ENCODE measurements at places on chromosomes 1 and 21.

DNA sequence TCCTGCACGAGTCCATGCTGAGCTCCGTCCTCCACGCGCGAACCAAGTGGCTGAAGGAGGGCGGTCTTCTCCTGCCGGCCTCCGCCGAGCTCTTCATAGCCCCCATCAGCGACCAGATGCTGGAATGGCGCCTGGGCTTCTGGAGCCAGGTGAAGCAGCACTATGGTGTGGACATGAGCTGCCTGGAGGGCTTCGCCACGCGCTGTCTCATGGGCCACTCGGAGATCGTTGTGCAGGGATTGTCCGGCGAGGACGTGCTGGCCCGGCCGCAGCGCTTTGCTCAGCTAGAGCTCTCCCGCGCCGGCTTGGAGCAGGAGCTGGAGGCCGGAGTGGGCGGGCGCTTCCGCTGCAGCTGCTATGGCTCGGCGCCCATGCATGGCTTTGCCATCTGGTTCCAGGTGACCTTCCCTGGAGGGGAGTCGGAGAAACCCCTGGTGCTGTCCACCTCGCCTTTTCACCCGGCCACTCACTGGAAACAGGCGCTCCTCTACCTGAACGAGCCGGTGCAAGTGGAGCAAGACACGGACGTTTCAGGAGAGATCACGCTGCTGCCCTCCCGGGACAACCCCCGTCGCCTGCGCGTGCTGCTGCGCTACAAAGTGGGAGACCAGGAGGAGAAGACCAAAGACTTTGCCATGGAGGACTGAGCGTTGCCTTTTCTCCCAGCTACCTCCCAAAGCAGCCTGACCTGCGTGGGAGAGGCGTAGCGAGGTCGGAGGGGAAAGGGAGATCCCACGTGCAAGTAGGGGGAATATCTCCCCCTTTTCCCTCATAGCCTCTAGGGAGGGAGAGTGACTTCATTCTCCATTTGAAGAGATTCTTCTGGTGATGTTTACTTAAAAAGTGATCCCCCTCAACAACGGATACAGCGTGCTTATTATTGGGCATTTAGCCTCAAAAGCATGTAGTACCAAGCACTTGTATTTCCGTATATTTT is 991 bp downstream of the PRMT6 start:
- DNase-seq, result peak; percentile 16

DNA sequence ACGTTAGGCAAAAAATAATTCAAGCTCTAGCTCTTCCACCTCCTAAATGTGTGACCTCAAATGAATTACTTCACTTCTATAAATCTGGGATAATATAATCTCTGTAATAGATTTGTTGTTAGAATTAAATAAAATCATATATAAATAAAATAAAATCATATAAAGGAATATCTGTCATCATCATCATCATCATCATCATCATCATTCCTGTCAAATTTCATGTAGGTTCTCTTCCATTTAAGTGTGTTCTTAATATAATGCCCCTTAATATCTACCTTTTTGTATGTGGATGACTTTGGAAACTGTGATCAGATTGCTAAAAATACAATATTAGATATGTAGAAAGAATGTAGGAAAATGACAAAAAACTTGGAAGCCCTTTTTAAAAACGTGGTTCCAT is 621.0 kb downstream of the ADGRL2 start:
- no peak for DNase-seq

DNA sequence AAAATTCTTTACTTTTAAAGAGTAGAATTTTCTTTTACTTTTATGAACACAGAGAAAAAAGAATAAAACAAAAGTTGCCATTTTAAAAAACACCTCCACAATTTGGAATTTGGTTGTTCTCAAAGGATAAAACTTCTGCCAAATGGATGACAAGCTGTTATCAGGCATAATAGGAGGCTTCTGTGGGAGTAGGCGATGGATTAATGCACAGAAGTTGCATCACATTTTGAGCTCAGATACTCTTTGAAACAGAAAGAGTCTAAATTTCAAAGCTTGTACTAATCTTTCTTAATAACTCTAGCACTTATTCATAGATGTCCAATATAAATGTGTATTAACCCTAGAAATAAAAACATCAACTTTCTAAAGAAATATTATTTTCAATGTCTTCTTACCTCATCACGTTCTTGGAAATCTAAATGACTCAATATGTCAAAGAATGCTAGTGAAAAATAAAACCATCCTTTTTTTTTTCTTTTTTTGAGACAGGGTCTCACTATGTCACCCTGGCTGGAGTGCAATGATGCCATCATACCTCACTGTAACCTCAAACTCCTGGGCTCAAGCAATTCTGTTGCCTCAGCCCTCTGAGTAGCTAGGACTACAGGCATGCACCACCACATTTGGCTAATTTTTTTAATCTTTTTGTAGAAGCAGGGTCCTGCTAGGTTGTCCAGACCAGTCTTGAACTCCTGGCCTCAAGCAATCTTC is 112.8 kb upstream of the USP25 start:
- DNase-seq, result no peak

DNA sequence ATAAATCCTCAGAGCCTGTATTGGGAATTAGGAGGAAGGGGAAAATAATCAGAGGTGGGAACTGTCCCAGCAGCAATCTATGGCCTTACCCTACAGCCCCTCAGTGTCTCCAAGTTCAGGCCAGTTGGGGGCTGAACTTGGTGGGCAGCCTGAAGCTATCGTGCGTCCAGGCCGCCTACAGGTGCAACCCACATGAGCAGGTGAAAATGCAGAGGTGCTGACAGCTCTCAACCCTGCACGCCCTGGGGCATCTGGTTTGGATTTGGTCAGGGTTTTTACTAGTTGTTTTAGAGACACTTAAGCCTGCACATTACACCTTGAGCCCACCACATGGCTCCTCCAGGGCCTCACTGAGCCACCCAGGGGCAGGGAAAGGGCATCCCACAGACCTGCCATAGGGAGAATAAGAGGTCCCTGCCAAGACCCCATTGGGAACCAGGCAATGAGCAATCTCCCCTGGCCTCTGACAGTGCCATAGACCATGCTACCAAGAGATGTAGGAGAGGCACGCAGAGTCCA is 209.5 kb downstream of the FOXD2 start:
- no peak for DNase-seq

GRCh38 chr21:35231090-35231489 is 182.0 kb upstream of the RUNX1 start:
- no peak for DNase-seq

DNA sequence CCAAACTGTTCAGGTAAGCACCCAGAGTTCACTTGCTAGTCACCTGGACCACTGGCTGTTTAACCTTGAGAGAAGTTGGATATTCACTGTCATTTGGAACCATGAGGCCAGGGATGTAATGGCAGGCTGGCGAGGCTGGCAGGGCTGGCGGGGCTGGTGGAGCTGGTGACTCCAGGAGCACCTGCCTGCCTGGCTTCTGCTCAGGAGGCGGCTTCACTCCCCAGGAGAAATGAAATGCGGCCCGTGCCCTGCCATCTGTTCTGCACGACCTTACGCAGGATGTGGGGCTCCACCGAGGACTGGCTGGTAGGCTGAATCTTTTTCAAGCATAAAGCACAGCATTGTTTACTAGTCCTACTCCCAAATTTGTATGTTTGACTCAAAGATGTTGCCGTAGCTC is 22.7 kb upstream of the MX1 start:
- DNase-seq, result no peak

GRCh38 chr1:51168936-51169335 is 66.9 kb downstream of the C1orf185 start:
- DNase-seq, result no peak

- no peak for DNase-seq
Observed at GRCh38 chr1:111990878-111991718, 1.6 kb upstream of the KCND3 start.

DNA sequence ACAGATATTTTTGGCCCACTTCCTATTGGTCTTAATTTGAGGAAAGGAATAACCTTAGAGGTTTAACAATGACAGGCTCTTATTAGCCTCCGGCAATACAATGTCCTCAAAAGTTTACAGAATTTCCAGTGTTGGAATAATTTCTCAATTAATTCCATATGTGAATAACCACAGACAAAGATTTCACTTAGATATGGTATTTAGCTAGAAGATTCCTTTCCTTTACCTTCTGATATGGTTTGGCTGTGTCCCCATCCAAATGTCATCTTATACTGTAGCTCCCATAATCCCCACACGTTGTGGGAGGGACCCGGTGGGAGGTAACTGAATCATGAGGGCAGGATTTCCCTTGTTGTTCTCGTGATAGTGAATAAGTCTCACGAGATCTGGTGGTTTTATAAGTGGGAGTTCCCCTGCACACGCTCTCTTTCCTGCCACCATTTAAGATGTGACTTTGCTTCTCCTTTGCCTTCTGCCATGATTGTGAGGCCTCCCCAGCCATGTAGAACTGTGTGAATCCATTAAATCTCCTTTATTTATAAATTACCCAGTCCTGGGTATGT is 54.9 kb upstream of the RGS7 start:
- no peak for DNase-seq

GRCh38 chr1:201655243-201655642 is 116.3 kb downstream of the NAV1 start:
- DNase-seq, result no peak

- DNase-seq, result no peak
Observed at GRCh38 chr1:67496329-67496728, 66.1 kb upstream of the SERBP1 start.

DNA sequence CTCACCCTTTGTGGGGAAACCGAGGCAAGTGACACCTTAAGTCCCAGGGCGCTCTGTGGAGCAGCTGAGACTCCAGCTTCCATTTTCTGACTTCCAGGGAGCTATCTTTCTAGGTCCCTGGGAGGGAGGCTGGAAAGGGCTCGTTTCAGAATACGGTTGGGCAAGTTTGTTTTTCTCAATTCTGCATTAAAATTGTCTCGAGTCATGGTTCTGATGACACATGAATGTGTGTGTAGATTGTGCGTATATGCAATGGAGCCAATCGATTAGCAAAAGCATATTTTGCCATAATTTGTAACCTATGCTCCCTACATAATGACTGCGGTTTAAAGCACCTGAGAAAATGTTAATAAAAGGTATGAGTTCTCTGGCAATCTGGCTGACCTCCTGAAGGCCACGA is 77.3 kb downstream of the SIK1 start:
- DNase-seq, result no peak

DNA sequence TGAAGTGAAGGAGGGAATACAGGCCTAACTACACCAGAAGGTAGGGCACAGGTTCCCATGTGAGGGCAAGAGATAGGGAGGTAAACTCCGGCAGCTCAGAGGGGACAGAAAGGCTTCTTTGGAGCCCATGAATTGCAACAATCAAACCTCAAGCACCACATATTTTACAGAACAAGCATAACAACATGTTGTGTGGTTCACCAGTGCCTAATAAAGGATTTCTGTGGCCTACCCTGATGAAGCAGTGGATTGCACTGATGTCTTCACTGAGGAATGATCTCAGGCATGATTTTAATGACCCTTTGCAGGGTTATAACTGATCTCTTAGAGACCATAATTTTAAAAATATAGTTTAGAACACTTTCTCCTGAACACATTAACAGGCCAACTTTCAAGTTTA is 77.4 kb downstream of the RUNX1 start:
- DNase-seq, result no peak

DNA sequence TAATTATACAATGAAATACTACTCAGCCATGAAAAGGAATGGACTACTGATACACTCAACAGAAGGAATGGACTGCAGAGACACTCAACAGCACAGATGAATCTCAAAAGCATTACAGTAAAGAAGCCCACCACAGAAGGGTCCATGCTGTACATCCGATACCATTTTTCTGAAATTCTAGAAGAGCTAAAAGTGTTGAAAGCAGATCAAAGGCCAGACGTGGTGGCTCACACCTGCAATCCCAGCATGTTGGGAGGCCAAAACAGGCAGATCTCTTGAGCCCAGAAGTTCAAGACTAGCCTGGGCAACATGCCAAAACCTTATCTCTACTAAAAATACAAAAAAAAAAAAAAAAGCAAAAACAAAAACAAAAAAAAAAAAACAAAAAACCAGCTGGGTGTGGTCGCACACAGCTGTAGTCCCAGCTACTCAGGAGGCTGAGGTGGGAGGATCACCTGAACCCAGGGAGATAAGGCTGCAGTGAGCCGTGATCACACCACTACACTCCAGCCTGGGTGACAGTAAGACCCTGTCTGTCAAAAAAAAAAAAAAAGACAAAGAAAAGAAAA is 15.5 kb downstream of the PPP1R15B start:
- no peak for DNase-seq

- DNase-seq, result no peak
Observed at GRCh38 chr1:21368515-21369289, 71.2 kb upstream of the NBPF3 start.

- DNase-seq, result no peak
Observed at GRCh38 chr1:200917291-200917817, 22.7 kb downstream of the INAVA start.

DNA sequence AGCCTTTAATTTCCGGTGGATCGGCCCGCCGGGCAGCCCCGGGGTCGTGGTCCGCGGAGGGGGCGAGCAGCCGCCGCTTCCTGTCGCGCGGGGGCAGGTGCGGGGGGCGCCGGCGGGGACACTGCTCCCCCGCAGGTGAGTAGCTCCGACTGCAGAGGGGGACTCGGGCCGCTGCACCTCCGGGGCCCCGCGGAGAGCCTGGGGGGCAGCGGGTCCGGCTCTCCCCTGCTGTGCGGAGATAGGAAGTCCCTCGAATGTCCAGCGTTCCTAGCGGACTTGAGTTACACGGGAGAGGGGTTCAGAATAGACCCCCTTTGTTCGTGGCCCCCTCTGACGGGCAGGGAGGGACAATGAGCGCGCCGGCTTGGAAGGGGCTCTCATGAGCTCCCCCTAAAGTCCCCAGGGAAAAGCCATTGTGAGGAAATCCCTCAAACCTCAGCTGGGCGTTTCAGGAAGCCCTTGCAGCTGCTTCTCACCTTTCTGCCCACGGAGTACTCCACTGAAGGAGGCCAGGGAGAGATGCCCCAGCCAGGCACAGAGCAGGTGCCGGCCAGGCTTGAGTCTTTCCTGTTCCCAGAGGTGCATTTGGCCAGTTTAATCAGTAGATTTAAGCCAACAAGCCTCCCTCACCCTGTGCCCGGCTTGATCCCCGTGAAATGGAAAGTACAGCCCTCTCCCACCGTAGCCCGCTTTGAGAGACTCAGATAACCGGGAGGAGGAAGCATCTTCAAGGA is 925 bp downstream of the PDE9A start:
- no peak for DNase-seq

- DNase-seq, result no peak
Observed at GRCh38 chr1:30373471-30374399, 349.6 kb downstream of the MATN1 start.

- no peak for DNase-seq
Observed at GRCh38 chr1:97820470-97821188, 100.2 kb downstream of the DPYD start.

- no peak for DNase-seq
Observed at GRCh38 chr21:34055615-34056014, 17.8 kb upstream of the MRPS6 start.

GRCh38 chr1:63916485-63917360 is 142.9 kb downstream of the ROR1 start:
- DNase-seq, result no peak

GRCh38 chr21:45574691-45575090 is 32.5 kb upstream of the SLC19A1 start:
- DNase-seq, result no peak

GRCh38 chr1:13722808-13723360 is 22.9 kb downstream of the PRDM2 start:
- no peak for DNase-seq

- DNase-seq, result no peak
Observed at GRCh38 chr1:246114369-246114768, 392.7 kb downstream of the SMYD3 start.

- no peak for DNase-seq
Observed at GRCh38 chr1:205597691-205598314, 34.0 kb downstream of the ELK4 start.

Data from GM12891 (cell line).